GDM1 (cell line): ENCODE measurements at places on chromosomes 2 and 18.

GRCh38 chr2:73174941-73175662, 27.3 kb upstream of the NOTO start:
- no peak for DNase-seq

GRCh38 chr2:122003196-122003940, 247.9 kb downstream of the TSN start:
- no peak for DNase-seq

DNA sequence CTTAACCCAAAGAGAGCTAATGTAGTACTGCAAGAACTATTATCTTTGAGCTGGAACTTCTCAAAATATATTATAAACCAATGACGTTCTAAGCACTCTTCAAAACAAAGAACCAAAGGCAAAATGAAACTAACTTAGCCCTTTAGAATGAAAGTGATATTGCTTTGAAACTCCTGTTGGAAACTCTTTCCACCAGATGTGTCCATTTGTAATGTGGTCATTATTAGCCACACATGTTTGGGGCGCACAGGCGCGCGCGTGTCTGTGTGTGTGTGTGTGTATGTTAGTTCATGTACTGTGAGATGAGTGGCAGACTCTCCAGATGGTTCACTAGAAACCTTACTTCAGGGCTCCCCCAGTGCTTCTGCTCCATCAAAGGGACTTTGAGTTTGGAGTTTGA, 323.4 kb downstream of the BCL11A start:
- no peak for DNase-seq

- DNase-seq, result no peak
Observed at GRCh38 chr18:32110005-32110404, 18.3 kb downstream of the RNF138 start.

GRCh38 chr2:25265802-25266201, 75.9 kb downstream of the DNMT3A start:
- no peak for DNase-seq

DNA sequence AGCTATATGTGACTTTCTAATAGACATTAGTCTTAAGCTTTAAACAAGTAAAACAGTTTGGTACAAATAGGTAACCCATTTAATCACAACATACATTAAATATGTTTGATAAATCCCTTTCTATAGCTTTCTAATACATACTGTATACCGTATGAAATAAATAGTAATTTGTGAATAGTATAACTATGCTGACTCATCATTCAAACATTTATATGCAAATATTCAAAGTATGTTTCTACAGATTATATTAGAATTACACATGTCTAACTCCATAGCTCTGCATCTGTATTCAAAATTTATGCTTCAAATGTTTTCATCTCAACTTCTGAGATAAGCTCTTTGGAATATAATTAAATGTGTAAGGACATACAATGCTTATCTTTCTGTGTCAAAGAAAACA, 142.7 kb upstream of the ZNF804A start:
- DNase-seq, result no peak

GRCh38 chr2:48719480-48720177, 35.9 kb downstream of the LHCGR start:
- DNase-seq, result no peak

DNA sequence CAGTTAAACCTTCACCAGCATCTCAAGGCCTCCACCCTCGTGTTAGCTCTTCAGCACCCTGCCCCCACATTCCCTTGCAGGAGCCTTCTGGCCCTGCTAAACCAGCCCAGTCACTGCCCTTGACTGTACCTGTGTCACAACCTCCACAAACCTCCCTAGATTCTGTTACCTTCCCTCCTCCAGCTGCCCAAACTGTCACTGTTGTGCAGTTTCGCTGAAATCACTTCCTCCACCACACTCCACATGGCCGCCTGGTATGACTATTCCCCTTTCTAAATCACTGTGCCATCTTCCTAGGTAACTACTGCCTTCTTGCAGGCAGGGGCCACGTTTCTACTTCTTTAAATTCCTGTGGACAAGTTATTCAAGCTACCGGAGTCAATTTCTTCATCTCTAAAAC, 160.2 kb downstream of the GALNT14 start:
- no peak for DNase-seq

DNA sequence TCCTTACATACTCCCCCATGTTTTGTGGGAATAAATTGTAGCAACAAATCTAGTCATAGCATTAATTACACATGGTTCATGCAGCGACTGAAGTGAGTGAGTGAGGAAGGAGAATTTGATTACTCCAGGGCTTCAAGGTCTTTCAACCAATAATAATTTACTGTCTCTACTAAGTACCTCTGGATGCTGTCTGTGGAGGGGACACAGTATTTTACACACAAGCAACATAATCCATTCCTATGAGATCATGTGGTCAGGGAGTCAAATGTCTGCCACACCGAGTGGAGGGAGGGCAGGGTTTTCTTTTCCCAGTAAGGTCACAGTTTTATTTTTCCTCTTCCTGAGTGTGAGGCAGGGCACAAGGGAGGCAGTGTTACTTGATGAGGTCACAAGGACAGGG, 334.7 kb upstream of the CELF4 start:
- DNase-seq, result no peak
